Progenitor cell of endocrine pancreas (in vitro differentiated cells): ENCODE measurements at places on chromosomes 4 and X. TPM values are rescaled to one million over a fixed set of nuclear protein-coding genes. Genes with fewer than 3 reads are reported as not detected.

VCX3B gene
- total RNA-seq: not detected in 2 replicates

DNA sequence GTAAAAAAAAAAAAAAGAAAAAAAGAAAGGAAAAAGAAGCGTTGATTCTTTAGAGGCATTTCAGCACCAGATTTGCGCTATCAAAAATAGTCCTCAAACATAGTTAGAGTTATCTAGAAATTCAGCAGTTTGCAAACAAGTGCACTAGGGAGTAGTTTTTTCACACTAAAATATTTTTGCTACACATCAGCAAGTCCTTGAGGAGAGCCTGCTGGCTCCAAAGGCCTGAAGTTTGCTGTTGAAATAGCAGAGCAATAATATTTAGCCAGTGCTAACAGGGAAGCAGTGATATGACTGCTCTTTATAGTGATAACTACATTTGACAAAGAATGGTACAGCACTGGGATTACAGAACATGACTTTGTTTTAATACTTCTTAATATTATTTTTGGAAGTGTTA is 472.2 kb downstream of the PCDH7 start:
- no peak for DNase-seq

- DNase-seq: no peak
Observed at GRCh38 chrX:10401239-10401638, 219.1 kb downstream of the MID1 start.

GAGE13 gene
- total RNA-seq: not detected in 2 replicates

GRCh38 chr4:81747242-81747930 is 275.7 kb upstream of the RASGEF1B start:
- DNase-seq: no peak

DNA sequence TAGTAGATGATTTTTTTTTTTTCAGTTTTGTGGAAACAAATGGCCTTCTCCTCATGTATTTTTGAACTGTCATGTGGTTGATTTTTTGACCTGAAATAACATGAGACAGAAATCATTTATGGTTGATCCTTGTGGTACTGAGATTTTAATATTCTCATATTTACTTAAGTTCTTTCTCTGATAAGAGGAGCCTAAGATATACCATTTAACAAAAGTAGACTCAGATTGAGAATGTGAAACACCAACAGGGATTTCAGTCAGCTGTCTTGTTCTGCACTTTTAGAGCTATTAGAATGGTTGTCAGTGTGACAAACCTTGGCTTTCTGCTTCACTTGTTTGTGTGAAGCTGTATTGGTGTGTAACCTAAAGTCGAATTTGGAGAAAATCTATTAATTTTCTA is 575.7 kb downstream of the SPOCK3 start:
- DNase-seq: no peak

S100G gene
- not detected in 2 replicates for total RNA-seq

AWAT2 gene
- not detected in 2 replicates for total RNA-seq

- no peak for DNase-seq
Observed at GRCh38 chr4:99822734-99823133, 6.1 kb downstream of the DAPP1 start.

GRPR gene
- total RNA-seq: 1.7 and 1.8 TPM in 2 replicates

- no peak for DNase-seq
Observed at GRCh38 chrX:11666164-11666563, 444 bp upstream of the ARHGAP6 start.

PLP1 gene
- total RNA-seq: 0.46 and 0.95 TPM in 2 replicates

DNA sequence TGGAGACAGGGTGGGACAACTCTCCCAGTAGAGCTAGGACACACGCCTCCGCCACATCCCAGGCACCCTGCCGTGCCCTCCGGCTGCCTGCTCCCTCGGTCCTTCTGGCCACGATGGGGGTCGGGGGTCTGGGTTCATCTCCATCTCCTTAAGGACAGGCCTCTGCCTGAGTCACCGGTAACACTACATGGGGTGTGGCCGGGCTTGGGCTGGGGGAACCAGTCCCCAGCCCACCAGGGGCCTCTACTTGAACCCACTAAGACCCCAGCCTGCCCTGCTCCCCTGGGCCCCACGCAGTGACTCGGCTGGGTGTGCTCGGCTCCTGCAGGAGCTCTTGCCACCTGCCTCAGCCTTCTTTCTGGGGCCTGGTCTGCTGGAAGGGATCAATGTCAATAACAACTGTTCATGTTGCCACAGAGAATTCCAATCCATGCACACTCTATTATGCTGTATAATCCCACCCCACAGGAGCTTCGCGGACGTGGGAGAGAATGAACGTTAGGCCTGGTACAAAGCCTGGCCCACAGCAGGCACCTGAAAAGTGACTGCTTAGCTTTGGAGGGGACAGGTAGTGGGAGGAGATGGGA is 177.7 kb upstream of the PSAPL1 start:
- no peak for DNase-seq

GRCh38 chr4:10682397-10682796 is 2.2 kb downstream of the CLNK start:
- no peak for DNase-seq

DGAT2L6 gene
- total RNA-seq: not detected in 2 replicates

DNA sequence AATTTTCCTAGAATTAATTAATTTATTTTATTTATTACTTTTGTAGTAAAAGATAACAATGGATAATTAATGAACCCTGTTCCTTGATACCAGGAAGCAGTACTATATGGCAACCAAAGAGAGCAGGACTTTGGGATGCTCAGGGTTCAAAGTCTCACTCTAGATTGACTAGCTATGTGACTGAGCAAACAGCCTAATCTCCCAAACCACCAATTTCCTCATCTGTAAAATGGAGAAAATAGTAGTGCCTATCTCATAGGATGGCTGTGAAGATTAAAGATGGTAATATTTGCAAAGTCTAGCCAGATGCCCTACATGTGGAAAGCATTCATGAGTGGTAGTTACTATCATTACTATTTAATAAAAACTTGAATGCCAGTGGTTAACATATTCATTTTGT is 97.6 kb downstream of the PRDM5 start:
- DNase-seq: no peak

GRCh38 chr4:108940149-108940548 is 177.3 kb upstream of the ETNPPL start:
- no peak for DNase-seq

DNA sequence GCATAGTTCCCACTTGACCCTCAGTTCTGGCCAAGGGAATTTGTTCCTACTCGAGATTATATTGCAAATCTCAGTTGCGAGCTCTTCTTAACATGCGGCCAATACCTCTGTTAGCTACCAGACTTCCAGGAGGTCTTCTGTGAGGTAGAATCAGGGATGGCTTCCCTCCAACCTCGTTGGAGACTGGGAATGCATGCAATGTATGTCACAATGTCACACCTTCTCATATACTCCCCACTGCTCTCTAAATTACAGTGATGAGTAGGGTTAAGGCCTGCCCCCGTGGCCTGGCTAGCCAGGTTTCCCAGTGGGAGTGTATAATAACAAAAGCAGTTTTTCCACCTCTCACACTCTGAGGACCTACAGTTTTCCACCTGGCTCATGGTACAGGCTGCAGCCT is 1962.5 kb downstream of the ARAP2 start:
- DNase-seq: no peak

DNA sequence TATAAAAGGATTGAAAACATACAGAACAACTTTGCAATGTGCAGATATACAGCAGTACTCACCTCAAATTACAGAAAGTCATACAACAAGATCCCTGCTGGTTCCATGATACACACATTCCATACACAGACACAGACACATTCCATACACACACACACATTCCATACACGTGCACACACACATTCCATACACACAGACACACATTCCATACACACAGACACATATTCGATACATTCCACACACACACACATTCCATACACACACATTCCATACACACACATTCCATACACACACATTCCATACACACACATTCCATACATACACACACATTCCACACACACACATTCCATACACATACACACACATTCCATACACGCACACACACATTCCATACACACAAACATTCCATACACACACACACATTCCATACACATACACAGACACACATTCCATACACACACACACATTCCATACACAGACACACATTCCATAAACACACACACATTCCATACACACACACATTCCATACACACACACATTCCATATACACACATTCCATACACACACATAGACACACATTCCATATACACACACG is 13.7 kb downstream of the LINC00632 start:
- DNase-seq: no peak

MAGEA9B gene
- total RNA-seq: not detected in 2 replicates

DNA sequence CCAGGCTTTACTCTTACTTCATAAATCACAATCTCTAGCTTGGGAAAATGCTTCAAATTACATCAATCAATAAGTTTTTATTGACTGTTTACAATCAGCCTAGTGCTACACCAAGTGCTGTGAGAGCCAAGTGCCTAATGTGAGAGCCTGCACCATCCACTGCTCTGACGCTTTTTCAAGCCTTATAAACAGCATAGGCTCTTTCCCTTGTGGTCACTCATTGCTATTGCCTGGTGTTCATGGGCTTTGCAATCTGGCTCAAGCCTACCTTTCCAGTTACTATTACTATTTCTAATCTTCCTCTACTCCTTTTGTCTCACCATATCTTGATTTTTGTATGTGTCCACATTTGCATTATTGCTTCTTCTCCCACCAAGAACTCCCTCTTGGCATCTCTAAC is 77.0 kb downstream of the REELD1 start:
- no peak for DNase-seq

DNA sequence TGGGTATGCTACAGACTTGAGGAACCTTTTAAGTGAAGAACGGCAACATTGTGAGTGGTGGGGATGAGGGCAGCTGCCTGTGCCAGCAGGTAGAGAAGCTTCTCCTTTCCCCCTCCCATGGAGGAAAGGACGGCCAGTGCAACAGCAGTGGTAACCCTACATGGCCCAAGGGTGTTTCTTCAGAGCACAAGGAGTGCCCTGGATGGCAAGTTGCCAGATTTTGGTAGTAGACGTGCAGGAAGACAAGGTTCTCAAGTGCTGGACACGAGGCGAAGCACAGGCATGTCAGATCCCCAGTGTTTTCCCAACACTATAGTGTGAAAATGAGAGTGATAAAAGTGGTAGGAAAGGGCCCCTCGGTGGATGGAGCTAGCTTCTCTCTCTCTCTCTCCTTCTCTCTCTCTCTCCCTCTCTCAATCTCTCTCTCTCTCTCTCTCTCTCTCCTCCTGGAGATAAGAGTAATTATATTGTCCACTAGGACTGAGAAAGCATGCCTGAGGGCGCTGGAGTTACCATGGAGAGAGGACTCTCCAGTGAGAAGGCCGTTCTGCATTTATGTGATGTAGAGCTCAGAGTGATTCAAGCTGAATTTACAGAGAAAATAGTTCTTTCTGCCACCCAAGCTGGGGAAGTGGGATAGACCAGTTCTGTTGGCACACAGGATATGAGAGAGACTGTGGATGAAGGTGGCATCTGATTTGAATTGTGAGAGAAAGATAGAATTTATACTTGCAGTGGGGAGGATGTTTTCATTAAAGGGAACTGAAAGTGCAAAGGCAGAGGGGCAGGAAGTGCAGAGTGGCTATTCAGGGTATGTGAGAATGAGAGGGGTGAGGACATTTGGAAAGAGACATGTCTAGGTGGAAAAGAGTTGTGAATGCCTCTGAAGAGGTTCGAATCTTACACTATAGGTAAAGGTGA is 25.7 kb upstream of the TRPC3 start:
- no peak for DNase-seq

ADGRL3 gene
- 5.6 and 7.0 TPM in 2 replicates for total RNA-seq

SMIM9 gene
- total RNA-seq: not detected in 2 replicates

- no peak for DNase-seq
Observed at GRCh38 chrX:101744085-101744484, 84.4 kb upstream of the ARMCX2 start.

DNA sequence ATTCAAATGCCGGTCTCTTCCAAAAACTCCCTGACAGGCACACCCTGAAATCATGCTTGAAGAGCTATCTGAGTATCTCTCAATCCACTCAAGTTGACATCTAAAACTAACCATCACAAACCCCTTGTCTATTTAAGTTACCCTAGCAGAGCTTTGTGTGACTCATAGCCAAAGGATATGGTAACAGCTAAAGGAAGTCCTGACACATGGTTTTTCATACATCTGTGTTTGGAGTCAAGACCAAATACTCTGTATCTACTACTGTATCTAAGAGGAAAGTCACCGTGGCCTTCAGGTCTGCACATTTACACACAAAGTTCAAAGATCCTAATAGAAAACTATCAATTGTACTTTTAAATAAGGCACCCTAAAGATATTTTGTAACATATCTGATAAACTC is 239.6 kb upstream of the VCX start:
- no peak for DNase-seq

- DNase-seq: no peak
Observed at GRCh38 chrX:130106071-130106470, 4.2 kb downstream of the ELF4 start.

CWH43 gene
- not detected in 2 replicates for total RNA-seq

GRIA2 gene
- total RNA-seq: 2.3 and 2.5 TPM in 2 replicates

GATA1 gene
- not detected in 2 replicates for total RNA-seq

DNA sequence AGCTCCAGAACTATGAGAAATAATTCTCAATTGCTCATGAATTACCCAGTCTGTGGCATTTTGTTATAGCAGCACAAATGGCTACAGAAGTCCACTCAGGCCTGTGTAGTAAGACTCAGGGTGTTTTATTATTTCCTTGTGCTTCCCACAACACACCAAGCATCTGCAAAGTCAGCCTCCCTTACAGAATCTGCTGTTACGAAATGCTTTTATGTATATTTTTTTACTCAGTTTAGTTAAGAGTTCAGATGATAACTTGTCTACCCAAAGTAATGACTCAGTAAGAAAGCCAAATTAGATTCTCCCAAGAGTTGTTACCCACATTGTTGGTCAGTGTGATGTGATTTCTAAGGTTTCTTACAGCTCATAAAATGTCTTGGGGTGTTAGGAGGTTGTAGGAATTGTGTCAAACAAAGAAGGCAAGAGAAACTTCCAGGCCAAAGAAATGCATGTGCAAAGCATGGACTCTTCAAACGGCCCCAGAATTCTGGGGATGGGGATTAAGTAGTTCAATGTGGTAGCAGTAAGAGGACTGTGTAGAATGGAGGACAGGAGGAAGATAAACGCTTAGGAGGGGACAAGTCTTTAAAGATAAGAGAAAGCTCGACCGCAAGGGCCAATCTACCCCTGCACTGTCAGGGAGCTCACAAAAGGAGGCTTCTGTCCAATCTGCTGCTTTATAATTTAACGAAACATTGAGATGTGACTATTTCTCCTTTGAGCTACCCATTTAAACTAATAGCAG is 35.4 kb upstream of the TMEM184C start:
- no peak for DNase-seq

DNA sequence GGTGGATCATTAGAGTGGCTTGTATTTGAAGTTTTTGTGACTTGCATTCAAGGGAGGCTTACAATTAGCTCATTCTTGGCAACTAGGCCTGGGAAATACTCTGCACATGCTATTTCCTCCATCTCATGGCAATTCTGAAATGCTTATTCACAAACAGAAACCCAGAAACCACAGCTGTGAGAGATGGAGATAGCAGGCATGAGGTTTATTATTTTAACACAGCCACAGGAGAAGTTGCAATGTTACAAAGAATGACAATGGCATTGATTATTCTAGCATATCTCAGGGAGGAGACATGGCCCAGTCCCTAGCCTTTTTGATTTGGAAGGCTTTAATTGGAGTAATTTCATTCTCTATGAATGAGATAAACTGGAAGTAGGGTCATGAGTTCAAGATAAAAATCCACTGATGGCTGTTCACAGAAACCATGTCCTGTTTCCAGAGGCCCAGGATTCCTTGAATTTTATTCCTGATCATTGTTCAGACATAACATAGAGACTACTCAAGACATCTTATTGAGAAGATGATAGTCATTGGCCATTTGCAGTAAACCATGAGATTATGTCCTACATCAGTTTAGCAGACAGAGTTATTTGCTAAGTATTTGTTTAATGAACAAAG is 123.9 kb downstream of the MID1 start:
- DNase-seq: no peak
